ENCODE measurements at places on chromosomes 4 and X.

DNA sequence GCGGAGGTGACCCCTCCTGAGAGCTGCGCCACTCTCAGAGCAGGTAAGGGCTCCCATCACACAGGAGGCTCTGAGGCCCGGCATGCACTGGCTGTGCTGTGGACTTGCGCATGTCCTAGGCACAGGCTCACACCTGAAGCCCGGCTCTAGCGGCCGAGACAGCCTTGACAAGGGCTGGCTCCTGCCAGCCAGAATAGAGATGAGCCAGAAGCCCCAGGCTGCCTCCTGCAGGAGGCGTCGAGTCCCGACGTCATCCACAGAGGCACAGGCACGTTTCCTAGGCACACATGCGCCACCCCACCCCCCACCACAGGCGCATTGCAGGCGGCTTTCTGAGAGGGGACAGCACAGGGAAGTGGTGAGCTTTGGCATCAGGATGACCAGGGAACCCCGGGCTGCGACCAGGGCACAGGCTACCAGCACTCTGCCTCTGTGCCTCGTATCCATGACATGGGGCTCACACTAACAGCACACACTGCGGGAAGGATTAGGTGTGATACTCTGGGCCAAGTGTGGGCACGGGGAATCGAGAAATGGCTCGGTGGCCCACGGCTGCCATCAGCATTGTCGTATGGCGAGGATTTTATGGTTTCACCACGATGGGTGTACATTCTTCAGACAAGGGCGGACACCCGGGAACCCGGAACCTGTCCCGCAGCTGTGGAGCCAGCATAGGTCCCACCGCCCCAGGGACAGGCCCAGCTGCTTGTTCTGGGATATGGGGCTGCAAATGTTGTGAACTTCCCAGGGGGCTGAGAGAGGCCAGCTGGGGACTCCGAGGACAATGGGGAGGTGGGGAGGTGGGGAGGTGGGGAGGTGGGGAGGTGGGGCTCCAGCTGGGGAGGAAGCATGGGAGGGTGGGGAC, 90.7 kb upstream of the ADRA2C start:
- DNase-seq = no peak

DNA sequence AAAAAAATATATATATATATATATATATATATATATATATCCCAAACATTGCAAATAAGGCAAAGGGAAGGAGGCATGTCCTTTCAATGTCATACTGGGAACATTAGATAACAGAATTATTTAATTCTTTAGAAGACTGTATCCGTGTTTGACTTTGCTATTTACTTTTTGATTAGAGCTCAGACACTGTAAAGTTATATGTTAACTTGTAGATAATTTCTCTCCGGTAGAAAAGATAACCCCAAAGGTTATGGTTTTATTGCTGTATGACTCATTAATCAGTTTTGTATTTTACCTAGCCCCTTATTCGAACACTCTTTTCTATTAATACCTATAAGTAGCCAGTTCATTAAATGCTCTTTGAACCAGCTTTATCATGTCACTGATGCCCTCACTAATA, 150.6 kb upstream of the DUSP21 start:
- no peak for DNase-seq

DNA sequence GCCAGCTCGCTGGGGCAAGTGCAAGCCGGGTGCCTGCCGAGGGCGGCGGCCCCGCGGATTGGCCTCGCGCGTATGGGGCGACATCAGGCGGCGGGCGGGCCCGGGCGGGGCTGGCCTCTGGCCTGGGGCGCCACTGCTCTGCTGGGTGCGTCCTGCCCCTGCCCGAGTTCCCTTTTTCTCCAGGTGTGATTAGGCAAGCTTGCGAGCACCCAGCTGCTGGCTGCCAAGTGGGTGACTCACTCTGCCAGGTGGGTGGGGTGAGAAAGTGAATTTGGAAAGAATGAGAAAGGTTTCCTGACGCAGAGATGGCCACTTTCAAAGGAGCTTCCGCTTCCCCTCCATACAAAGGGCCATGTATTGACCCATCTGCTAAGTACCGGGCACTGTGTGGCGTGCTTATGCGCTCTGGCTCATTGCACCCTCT, 32.5 kb downstream of the FGFBP1 start:
- DNase-seq = peak; percentile 37

GRCh38 chr4:48905363-48906015, 1.1 kb downstream of the OCIAD2 start:
- DNase-seq = no peak

DNA sequence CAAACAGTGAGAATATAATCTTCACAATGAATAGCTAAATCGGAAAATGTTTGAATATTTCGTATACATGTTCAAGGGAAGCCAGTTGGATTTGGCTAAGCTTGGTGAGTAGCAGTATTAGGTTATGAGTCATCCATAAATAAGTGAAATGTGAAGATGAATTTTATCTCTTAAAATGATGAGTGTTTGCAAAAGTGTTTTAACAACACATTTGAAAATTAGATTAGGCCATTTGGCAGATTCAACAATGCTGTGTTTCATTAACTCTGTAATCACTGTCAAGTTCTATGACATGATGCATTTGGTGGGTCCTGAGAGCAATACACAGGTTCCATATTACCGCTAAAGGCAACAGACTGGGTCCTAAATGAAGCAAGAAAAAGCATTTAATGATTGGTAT, 301.9 kb upstream of the PRPS2 start:
- no peak for DNase-seq

DNA sequence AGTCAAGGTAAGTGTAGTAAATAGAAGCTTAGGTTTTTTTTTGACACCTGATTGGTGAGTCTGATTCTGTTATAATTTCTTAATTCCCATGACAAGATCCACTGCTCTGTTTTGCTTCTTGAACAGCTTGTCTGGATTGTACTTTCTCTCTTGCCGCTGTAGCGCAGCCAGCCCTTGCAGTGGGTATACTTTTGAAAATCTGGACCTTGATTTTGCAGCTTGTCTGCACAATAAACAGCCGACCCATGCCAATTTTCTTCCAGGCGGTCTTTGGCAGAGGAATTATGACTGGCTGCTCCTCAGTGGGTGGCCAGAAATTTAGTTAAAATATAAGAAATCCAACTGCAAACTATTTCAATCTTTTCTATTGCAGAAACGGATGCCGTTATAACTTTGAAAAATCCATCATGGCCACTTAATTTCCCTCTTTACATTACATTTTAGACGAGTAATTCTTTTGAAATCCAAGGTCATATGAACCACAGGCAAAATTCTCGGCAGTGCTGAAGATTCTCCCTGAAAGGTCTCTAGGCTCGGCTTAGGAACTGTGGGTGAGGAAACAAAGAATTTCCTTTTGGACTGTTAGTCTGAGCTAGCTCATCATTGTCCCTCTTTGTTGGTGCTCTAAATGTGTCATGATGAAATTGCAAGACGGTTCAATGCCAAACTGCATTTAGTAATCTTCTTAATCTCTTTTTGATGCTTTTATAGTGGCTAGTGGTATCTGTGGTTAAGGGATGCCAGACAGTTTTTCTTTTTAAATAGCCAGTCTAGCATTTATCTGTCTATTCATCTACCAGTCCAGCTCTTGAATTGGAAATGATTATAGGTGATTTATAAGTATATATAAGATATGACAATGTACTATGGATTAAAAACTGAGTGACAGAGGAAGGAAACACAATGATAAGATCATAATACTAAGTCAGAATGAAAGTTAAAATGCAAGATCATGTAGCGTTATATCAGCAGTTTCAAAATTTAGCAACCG, 31.5 kb upstream of the PTTG2 start:
- no peak for DNase-seq

DNA sequence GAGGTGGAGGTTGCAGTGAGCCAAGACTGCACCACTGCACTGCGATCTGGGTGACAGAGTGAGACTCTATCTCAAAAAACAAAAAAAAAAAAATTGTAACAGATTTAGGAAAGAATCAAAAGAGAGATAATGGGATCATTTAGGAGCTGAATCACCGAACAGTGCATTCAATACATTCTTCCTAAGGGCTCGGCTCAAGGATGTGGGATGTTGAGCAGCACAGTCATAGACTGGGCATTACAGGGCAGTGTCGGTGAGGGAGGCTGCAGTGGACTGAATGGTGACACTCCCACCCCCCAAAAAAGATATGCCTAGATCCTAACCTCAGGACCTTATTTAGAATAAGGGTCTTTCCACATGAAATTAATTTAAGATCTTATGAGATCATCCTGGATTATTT, 70.0 kb downstream of the EVC2 start:
- DNase-seq = no peak

DNA sequence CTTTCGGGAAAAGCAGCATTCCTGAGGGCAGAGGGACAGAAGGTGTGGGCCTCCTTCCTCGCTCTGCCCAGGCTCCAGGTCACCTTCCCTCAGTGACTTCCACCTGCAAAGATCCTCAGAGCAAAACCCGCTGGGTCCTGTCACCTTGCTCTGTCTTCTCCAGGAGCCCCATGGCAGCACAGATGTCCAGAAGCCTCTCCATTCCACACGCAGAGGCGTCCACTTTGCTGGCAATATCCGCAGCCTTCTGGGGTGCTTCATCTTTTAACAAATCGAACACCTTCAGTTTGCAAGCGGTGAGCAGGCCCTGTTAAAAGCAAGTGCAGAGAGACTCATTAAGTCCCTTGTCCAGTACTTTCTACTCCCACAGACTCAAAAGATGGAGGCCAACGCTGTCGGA, 27.3 kb downstream of the ASMTL start:
- DNase-seq = no peak
